ENCODE measurements at places on chromosomes 16 and 17.

DNA sequence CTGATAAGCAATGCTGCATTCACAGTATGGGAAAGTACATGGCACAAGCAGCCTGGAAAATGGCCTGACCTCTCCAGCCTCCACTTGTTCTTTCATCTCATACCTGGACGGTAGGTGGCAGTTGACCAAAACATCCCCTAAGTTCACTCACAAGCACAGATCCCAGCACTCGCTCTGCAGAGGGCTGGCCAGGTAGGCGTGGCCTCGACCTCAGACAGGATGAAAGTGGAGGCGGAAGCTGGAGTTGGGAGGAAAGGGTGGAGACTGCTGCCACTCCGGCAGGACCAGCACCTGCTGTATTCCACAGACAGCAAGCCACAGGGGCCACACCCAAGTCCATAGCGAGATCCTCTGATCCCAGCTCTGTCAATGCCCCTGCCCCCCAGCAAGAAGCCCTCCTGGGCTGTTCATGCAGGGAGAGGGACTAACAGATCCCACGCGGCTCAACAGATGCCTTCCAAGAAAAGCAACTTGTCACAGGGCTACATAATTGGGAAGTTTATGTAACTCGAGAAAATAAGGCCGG is 31.3 kb downstream of the ZCCHC14 start:
- DNase-seq, result no peak

DNA sequence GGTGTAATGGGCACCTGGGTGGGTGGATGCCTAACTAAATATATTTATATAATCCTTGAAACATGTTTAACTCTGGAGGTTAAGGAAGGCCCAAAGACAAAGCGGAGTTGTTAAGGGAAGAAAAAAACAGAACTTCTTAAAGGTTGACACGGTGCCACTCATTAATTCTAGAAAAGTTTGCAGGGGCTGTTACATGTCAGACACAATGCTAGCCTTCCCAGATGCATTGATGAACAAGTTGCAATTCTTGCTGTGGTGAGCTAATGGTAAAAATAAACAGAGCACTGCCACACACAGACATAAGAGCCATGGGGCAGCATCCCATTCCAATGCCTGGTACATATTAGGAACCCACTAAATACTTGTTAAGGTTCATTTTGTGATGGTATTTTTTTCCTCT is 109.5 kb downstream of the CDH13 start:
- DNase-seq, result no peak

DNA sequence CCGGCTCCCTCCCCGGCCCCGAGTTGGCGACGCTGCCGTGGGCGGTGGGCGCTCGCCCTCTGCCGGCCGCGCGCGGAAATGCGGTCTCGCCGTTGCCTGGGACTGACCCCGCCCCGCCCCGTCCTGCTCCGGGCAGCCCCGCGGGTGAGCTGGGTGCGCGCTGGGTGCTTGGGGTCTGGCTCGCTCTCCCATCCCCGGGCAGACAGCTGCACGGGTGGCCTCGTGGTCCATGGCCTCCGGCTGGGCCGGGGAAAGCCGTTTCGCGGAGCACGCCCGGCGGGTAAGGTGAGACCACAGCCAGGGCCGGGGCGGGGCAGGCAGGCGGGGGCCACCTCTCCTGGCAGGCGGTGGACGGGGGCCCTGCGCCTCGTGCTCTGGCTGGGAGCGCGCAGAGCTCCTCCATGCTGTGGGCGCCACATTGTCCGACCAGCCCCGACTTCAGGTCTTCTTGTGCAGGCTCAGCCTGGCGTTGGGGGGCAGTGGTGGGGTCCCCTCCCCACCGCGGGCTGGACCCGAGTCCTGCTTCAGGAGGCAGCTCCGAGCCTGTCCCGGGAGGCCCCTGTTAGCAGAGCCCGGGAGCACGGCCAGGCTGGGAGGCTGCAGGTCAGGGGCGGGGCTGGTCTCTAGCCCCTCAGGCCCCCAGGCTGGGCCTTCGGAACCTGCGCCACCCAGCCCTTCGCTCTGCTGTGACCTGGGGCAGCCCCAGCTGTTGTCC is 7.0 kb upstream of the C1QTNF8 start:
- DNase-seq, result no peak

DNA sequence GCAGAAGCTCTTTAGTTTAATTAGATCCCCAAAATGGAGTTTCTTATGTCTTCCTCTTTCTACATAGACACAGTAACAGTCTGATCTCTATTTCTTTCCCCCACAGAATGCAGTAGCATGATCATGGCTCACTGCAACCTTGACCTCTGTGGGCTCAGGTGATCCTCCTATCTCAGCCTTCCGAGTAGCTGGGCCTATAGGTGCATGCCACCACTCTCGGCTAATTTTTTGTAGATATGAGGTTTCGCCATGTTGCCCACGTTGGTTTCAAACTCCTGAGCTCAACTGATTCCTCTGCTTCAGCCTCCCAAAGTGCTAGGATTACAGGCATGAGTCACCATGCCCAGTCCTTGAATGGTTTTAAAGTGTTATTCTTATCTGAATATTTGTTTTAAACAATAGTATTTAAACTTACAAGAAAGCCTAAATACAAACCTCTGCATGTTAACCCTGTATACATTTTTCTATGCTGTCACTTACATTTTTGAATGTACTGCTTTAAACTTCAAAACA is 120.6 kb downstream of the GOSR1 start:
- no peak for DNase-seq
